COR-L47 (cell line): ENCODE measurements at places on chromosomes 11 and 22.
A peak's percentile ranks its signal among the peaks of the same experiment; 100 is the strongest.

DNA sequence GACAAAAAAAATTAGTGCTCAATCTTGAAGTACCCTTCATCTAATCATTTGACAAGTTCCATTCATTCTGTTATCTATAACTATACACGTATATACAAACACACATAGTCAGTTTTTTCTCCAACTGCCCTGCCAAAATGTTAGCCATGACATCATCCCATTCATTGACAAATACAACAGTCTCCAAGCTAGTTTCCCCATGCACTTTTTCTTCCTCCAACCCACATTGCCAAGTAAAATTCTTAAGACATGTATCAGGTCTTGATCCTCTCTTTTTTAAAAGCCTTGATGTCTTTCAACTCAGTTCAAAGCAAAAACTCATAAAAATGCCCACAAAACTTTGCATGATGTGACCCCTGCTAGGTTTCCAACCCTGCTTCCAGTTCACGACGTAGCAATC, 58.1 kb downstream of the DDI1 start:
- no peak for DNase-seq

- DNase-seq: no peak
These were observed 166.1 kb downstream of the ADAMTS15 start for GRCh38 chr11:130614591-130614990.

DNA sequence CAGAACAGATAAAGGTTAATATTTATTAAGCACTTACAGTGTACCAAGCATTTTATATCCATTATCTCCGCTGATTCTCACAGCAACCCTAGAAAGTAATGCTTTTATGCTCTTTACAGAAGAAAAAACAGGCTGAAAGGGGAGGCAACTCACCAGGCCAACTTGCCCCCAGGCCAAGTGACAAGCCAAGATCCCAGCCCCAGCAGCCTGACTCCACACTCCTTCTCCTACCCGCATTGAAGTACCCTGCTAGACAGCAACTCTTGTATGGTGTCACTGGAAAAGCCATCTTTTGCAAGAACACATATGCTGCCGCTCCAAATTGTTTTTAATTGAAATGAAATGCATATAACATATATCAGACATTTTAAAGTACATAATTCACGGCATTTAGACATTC, 25.6 kb downstream of the SMCO4 start:
- DNase-seq: no peak

- DNase-seq: peak; percentile 59
These were observed 765.4 kb downstream of the BRD1 start for GRCh38 chr22:49062155-49062801.

GRCh38 chr11:104609311-104610085, 288.8 kb downstream of the CASP12 start:
- peak; percentile 53 for DNase-seq

DNA sequence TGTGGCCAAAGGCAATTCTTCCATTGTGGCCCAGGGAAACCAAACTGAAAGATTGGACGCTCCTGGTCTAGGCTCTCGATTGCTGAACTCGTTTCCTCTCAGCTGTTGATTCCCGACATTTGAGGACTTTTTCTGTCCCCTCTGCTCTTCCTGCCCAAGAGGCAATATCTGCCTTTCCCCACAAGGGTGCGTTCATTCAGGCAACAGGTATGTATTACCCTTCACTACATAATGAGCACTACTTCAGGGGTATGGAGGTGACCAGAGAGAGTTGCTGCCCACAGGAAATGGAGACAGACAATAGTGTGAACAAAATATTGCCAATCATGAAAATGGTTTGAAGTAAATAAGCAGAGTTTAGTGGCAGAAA, 8.2 kb downstream of the PTH start:
- no peak for DNase-seq

GRCh38 chr11:128694618-128695481, 978 bp downstream of the FLI1 start:
- DNase-seq: no peak

GRCh38 chr11:75421035-75421602, 11.9 kb downstream of the KLHL35 start:
- no peak for DNase-seq

DNA sequence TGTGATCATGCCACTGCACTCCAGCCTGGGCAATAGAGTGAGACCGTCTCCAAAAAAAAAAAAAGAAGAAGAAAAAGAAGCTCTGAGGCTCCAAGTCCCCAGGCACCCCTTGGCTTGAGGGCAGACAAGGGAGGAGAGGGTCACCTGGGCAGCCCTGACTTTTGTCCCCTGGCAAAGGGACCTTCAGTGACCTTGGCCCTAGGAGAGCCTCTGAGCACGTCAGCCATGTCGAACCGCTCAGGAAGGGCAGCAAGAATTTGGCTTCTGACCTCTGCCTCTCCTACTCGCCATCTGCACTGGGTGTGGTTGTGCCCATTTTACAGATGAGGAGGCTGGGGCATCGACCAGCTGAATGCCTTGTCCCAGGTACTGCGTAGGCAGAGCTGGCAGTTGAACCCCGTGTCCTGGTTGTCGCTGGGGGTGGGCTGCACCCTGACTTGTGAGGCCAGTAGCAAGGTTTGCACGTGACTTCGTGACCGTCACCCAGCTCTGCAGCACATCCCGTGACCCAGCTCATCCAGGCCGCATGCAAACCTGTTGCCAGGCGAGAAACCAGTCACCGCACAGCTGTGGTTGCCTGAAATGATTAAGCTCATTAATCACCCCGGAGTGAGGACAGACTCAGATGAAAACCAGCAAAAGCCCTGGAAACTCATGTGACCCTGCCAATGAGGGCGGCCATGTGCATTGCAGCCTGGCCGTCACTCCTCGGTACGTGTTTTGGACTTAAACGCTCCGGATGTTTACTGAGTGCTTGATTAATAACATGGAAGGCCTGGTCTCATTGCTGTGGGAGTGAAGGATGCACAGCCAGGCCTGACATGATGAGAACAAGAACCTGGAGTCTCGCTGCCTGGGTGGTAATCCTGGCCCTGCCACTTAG, 47.7 kb upstream of the PPP6R3 start:
- no peak for DNase-seq

DNA sequence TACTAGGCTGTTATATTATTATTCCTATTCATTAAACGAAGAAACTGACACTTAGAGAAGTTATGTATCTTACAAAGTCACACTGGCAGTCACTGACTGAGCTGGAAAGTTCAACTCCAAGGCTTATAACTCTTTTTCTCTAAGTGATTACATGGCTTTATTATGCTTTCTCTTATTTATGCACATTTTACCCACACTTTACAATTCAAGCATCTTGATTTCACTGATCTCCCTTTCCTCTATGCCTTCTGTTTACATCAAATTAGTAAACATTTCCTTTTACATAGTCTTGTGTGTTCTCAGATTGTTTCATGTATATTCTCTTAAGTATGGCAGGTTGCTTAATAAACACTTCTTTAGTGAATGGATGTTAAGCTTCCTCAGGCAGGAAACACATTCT, 66.0 kb downstream of the CLPB start:
- no peak for DNase-seq

- DNase-seq: no peak
These were observed 31.4 kb upstream of the SLC22A25 start for GRCh38 chr11:63274776-63275175.

GRCh38 chr22:20093418-20094196, 13.6 kb downstream of the DGCR8 start:
- no peak for DNase-seq

- DNase-seq: no peak
These were observed 14.9 kb downstream of the TP53AIP1 start for GRCh38 chr11:128927683-128928336.
